Glomerular endothelial cell (primary cell): ENCODE measurements at places on chromosomes 6 and 20. TPM values are rescaled to one million over a fixed set of nuclear protein-coding genes. Genes with fewer than 3 reads are reported as not detected.

- no peak for DNase-seq
Observed at GRCh38 chr20:51236421-51236820, 213.5 kb upstream of the KCNG1 start.

- no peak for DNase-seq
Observed at GRCh38 chr20:47985092-47985850, 200.0 kb upstream of the SULF2 start.

GRCh38 chr6:41518118-41518517 lies 28.1 kb upstream of the FOXP4 start:
- DNase-seq, result no peak

DNA sequence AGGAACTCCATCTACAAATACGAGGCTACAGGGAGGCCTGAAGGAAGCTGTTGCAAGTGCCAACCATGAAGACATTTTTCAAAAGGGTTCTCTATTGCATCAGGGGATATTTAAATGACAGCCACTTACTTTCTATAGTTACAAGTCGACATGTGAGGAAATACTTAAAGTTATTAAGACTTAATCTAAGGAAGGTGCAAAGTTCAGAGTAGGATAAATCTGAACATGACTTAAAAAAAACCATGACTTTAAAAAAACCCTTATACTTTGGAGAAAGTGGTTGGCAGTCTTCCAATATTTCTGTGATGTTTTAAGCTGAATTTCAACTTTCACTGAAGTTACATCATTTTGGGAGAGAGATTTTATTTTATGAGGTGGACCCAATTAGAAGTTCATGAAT lies 56.3 kb upstream of the EMILIN3 start:
- DNase-seq, result no peak

The DZANK1 gene
- 0.97 and 2.3 TPM in 2 replicates for total RNA-seq
